ENCODE measurements at places on chromosomes 7 and 10.

DNA sequence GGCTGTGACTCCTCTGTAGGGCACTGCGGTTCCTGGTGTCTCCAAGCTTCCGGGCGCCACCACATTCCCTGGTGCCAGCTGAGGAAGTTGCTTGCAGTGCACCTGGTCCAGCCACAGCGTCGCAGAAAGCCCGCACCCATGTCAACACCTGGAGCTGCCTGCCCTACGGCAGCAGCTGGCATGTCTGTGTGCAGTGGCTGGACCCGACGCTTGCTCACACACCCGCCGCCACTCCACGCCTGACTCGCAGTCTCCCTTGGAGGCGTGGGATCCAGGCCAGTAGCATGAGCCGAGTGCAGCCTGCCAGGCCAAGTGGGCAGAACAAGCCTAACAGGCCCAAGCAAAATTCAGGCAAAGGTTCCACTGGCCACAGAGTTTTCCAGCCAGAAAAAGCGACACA is 118.1 kb upstream of the PHF14 start:
- no peak for DNase-seq

GRCh38 chr10:99119258-99119748 is 116.3 kb downstream of the HPSE2 start:
- DNase-seq, result no peak

GRCh38 chr10:3776796-3777571 is 8.0 kb downstream of the KLF6 start:
- DNase-seq, result peak; percentile 45

DNA sequence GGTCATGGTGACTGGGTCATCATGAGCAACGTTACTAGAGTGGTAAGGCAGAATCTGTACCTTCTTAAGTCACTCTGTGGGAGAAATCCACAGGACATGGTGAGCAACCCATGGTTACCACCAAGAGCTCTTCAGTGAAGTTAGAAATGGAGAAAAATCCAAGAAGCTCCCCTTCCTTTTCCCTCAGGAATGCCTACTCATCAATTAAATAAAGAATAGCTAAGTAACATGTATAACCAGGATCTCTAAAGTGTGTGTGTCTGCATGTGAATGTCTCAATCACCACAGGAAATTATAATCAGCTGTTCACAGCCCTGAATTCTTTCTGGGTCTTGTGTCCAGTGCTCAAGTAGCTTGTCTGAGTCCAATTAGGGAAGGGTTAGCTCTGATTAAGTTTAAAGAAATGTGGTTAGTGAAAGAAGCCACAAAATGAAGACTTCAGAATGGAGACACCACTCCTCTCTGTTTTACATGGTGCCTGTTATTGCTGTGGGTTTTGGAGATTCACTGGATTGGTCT is 73.2 kb downstream of the SEM1 start:
- DNase-seq, result no peak

- no peak for DNase-seq
Measured at GRCh38 chr7:28623863-28624262, 211.5 kb downstream of the CREB5 start.

- no peak for DNase-seq
Measured at GRCh38 chr10:72932259-72933015, 22.2 kb downstream of the PLA2G12B start.

- no peak for DNase-seq
Measured at GRCh38 chr10:33395201-33395600, 60.7 kb upstream of the NRP1 start.

DNA sequence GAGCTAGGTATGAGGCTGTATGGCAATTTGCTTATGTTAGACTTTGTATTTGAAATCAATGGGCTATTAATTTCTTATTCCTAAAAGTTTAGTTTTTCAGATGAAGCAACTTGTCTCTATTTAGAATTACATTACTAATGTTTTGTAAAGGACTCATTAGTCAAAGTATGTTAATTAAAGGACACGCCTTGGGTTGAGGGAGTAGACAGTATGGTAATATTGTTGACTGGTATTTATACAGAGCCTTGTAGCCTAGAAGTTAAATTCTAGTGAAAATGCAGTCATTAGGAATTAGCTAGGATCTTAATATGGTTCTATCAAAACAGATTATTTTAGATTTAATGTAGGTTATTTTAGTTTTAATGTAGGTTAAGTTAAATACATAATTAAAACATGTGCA is 6.2 kb downstream of the CDK14 start:
- DNase-seq, result no peak

DNA sequence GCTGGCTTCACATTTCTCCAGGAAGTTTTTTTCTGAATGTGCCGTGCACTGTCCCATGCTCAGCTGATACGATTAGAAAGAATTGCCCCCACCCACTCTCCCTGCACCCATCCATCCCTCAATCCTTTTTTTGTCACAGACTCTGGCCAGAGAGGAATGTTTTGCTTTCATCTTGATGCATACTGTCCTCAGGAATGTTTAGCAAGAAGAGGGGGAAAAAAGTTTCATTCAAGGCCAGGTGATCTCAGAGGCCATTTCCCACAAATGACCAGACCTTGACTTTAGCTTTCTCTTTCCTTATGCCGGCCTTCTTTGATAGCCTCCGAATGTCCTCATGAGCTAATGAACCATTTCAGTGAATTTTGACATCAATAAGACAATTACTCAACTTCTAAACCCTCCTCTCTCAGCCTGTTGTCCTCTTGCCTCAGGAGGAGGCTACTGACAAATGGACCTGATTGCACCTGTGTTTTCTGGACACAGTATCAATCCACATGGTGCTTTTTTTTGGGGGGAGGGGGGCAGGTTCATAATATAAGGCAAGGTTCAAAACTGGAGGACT is 105.0 kb upstream of the KLF6 start:
- no peak for DNase-seq

DNA sequence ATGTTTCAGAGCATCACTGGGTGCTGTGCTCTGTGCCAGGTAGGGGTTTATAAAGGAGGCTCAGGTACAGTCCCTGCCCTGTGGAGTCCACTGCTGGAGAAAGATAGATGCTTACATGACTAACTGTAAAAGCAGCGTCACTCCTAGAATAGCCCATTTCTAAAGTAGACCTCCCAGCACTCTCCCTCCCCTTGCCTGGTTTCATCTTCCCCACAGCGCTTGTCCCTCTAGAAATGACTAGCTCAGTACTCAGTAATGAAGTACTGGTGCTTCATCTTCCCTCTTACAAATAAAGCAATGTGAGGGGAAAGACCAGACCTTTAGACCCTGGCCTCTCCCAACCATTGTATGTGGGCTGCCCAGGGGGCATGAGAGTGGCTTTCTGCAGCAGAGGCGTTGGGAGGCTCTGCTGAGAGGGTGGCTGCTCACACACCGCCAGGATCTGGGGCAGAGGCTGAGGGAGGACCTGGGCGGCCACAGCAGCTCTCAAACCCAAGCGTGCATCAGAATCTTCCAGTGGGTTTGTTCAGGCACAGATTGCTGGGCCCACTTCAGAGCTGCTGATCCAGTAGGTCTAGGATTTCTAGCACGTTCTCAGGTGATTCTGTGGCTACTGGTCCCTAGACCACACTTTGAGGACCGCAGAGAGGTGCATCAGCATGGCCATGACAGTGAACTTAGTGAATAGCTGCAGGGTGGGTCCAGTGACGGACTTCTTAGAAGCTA is 110.3 kb upstream of the ANLN start:
- no peak for DNase-seq

DNA sequence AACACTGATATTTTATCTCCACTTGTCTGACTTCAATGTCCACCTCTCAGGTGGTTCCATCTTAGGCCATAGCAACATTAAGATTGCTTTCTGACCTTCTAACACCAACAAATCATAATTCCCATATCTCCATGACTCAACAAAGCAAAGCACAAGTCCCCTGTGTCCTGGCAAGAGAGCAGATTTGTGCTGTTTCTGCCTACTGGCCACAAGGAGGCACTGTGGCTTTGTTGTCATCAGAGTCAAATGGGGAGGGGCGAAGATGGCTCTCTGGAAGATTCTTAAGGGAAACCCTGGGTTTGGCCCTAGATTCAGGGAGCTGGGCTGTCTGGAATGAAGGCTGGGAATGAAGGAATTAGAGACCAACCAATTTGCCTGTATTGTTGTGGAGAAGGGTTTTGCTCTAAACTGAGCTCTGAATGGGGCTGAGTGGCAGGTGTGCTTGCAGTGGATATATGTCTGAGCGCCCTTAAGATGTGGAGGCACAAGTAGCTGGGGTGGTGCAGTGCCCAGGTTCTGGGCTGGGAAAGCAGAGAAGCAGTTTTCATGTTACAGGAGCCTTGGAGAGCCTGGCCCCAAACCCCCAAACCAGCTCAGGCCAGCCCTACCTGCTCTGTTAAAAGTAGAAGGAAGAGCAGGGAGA is 154.8 kb upstream of the PRSS58 start:
- no peak for DNase-seq

- no peak for DNase-seq
Measured at GRCh38 chr7:116786791-116787443, 75.5 kb upstream of the CAPZA2 start.

GRCh38 chr7:130875901-130876300 is 141.9 kb upstream of the KLF14 start:
- no peak for DNase-seq

DNA sequence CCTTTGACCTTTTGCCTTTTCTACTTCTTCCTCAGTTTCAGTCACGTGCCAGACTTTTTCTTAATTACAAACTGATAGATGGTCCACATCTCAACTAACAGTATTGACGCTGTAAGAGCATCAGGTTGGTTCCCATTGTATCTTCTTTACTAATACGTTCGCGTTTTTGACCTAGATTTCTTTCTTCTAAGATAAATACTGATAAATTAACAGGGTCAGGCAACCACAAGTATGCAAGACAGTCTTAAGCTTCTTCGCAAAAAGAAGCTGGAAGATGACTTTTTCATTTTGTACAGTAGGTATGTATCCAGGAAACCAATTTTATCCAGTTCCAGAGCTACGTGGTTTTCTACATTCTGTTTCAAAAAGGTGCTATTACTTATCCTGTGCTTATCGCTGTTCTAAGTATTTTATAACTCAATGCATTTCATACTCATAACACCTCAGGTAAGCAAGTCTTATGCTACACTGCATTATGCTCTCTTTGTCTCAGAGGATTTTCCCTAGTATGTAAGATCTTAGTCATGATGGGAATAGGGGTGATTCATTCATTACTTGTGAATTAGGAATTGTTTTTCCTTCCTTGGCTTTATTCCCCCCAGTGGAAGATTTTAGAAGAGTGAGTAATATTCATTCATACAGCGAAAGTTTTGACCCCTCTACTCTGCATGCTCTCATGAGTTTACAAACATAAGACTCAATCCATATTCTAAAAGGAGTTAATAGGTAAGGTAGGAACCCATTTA is 955 bp downstream of the DUS4L start:
- DNase-seq, result no peak

DNA sequence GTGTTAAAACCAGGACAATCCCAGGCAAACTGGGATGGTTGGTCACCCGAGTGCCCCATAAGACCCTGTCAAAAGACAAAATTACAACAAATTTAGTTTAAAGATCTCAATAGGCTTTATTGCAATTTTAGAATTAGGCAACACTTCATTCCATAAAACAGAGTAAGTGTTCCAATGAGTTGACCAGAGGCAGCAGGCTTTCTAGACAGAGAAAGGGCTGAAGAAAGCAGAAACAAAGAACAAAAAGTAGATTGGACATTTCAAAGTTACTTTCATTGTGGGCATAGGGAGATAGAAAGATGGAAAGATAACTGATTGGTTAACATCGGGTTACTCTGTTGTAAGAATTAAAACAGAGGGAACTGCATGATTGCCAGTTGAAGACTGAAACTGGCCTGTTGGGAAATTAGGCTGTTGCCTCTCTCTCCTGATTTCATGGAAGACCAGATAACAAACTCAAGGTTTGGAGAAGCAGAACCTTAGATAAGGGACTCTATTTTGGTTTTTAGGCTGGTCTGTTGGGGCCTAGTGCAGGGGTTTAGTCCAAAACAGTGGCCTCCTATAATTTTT is 36.3 kb downstream of the ENTPD1 start:
- DNase-seq, result no peak

GRCh38 chr7:140883378-140883777 is 41.4 kb downstream of the BRAF start:
- DNase-seq, result no peak

DNA sequence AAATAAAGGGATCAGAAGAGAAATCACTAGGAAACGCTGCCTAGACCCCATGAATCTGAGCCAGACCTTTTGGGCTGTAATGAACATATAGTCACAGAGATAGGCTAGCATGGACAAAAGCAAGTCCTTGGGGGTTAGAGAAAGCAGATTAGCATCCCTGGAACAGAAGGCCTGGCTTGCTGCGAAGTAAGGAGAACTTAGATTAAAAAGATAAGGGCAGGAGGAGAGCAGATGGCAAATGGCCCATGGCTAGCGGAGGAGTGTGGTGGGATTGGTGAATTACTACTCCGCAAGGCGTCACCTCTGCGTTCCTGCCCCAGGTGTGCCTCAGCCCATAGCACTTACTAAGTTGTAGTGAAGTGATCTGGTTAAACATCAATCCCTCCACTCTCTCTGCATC is 92.3 kb upstream of the ZNF438 start:
- no peak for DNase-seq

DNA sequence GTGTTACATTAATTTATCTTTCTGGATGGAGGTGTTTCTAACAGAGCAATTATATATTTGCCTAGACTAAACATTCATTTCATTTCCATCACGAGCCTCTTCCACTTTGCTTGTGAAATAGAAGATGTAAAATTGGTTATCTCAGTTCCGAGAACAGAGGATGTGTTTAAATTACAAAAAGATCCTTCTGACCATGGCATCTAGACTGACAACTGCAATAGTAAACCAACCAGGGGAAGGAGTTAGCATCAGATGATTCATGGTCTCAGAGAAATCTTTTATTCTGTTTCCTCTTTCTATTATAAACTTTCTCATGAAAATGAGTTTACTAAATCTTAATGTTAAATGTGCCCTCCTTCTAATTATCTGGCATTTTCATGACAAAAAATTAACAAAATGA is 149.8 kb upstream of the WDR11 start:
- DNase-seq, result no peak

- no peak for DNase-seq
Measured at GRCh38 chr10:29728541-29729049, 93.8 kb upstream of the SVIL start.

DNA sequence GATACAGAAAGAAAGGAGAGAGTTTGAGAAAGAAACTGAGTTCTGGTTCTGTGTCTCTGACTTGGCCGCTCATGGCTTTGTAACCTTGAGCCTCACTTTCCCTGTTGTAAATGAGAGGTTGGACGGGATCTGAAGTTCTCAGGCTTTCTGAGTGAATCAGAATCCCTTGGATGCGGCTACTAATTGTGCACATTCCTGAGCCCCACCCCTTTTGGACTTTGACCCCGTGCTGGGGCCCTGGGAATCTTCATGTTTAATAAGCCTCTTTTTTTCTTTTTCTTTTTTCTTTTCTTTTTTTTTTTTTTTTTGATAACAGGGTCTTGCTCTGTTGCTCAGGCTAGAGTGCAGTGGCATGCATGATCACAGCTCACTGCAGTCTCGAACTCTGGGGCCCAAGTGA is 26.9 kb downstream of the SLC25A28 start:
- DNase-seq, result no peak

- no peak for DNase-seq
Measured at GRCh38 chr7:149307775-149308501, 45.9 kb downstream of the ZNF783 start.

- DNase-seq, result no peak
Measured at GRCh38 chr7:84790882-84791281, 396.0 kb downstream of the SEMA3D start.
